ENCODE measurements at places on chromosomes 5 and 9.

- no peak for DNase-seq
These were observed 61.0 kb upstream of the BASP1 start for GRCh38 chr5:17156463-17156862.

DNA sequence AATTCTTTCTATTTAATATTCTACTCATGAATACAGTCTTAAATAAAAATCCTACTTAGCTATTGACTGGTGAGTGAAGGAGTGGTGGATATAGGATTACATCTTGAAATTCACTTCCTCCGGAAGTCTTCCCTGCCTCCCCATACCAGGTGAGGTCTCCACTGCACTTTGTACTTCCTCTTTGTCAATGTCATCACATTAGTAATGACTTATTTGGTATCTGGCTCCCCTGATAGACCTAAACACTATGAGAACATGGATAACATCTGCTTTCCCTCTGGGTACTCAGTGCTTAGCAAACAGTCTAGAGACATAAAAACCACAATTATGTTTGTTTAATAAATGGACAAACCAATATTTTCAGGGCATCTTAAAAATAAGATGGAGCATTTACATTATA, 532.1 kb downstream of the PDE4D start:
- DNase-seq: no peak

GRCh38 chr5:30279237-30279636, 914.2 kb upstream of the CDH6 start:
- peak; percentile 64 for DNase-seq

GRCh38 chr9:112051812-112052211, 123.3 kb downstream of the SUSD1 start:
- DNase-seq: no peak

- DNase-seq: no peak
These were observed 105.6 kb downstream of the VCAN start for GRCh38 chr5:83577036-83577636.

DNA sequence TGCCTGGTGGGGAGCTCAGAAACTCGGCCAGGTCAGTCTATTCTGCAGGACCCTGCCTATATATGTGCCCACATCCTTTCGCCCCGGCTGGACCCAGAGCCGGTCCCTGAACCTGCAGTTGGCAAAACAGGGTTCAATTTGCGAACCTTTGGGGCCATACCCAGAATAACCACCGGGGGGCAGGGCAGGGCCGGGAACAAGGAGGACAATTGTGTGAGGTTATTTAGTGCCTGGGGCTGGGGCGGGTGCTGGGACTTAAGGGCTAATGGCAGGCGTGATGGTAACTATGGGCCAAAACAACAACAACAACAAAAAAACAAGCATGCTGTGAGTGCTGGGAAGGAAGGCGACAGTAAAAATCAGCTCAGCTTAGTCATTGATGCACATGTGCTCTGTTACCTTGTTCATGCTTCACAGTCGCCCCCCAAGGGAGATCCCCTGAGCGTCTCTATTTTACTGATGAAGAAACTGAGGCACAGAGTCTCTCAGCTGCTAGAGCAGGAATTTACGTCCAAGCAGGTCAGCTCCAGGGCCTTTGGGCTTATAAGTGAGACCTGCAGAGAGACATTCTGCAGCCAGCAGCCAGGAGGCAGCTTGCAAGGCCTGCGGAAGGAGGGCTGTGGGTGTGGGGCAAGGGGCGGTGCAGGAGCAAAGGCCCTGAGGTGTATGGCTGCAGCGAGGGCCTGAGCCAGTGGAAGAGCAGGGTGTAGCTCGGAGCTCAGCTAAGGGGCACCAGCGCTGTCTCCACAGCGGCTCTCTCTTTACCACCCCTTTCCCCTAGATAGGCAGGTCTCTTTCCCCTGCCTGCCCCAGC, 106.0 kb downstream of the PHF2 start:
- DNase-seq: peak; percentile 63

DNA sequence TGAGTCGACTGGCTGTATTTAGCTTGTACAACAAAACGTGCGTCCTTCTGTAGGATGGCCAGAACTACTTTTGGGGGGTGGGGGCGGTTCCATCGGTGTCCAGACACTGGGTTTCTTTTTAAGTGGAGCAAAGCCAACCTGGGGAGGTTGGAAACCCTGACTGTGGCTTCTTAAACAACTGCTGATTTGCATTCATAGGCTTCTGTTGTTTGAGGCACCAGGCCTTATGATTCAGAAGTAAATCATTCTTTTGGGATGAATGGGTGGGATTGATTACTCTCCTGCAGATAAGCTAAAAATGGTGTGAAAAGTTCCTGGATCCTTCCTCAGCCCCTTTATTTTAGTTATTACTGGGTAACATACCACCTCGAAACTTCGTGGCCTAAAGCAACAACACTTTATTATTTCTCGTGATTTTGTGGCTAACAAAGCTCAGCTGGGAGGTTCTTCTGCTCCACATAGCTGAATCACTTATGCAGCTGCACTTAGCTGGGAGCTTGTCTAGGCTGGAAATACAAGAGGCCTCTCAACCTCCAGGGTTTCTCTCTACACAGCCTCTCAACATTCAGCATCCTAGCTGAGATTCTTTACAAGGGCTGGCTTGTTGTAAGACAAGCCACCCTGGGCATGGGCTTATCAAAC, 12.2 kb upstream of the SMIM32 start:
- no peak for DNase-seq

DNA sequence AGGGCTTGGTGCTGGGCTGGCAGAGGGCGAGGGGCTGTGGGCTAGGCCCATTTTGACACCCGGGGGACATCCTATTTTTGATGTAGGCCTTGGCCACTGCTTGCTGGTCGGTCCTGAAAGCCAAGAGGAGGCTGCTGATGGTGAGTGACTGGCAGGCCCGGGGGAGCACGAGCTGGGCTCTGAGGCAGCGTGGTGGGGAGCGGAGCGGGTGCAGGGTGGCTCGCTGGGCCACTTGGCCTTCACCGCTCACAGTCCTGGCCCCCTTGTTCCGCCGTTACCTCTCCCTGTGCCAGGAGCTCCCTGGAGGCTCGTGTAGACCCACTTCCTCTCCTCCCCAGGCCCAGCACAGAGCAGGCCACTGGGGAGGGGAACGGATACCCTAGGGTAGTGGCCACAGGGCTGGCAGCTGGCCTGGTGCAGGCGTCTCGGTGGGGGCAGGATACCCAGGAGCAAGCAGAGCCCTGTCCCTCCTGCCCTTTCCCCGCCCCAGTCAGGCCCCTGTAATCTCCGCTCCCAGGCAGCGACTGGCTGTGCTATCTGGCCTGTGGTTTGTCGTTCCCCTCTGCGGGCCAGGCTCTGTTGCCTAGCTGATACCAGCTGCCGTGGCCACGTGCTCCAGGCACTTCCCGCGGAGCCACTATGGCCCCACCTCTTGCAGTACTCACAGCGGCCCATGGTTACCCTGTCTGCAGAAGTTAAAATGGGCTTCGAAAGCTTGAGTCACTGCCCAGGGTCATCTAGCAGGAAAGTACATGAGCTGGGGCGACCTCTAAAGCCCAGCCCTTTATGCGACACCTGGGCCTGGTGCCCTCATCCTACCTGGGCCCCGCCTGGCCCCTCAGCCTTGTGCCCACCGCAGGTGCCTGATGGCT, 11.7 kb upstream of the DOLPP1 start:
- no peak for DNase-seq

DNA sequence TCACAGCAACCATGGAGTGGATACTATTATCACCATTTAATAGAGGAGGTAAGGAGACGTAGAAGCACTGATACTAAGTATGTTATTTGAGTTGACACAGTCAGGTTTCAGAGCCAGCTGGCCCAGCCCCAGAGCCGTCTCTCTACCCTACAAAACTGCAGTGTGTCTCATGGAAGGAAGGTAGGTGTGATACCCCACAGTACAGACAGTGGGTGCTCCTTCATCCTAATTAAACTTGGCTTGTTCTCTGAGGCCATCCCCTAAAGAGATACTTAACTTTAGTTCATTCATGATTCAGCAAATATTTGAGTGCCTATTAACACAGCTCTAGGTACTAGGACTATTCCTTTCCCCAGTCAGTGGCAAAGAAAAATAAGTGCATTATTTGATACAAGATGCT, 22.6 kb downstream of the PIP5K1B start:
- DNase-seq: no peak

GRCh38 chr9:133261103-133261752, 13.8 kb downstream of the ABO start:
- no peak for DNase-seq

- no peak for DNase-seq
These were observed 19.7 kb upstream of the MLLT3 start for GRCh38 chr9:20642045-20642444.

DNA sequence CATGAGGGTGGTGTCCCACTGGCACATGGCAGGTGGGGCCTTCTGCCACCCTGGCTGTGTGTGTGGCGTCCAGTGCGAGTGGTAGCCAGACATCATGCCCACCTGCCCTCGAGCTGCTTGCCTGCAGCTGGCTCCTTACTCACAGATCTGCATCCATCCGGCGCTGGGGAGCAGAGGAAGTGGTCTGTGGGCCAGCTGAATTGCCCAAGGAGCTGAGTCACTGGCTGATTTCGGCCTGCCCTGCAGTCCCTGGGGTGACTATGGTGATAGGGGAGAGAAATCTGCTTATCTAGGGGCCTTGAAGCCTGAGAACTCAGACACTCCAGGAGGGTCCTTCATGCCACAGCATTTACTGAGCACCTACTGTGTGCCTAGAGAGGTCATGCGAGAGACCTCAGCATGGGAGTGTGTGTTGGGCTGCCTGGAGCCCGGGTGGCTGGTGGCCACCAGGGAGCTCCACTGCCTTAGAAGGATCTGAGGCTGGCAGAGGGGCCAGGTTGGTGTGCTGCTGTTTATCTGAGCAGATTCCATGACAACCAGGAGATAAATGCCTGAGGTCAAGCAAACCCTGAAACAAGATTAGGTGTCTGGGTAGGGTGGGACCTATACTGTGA, 57.1 kb downstream of the SLC22A5 start:
- peak; percentile 80 for DNase-seq

GRCh38 chr9:77305622-77306400, 128.5 kb downstream of the VPS13A start:
- no peak for DNase-seq

DNA sequence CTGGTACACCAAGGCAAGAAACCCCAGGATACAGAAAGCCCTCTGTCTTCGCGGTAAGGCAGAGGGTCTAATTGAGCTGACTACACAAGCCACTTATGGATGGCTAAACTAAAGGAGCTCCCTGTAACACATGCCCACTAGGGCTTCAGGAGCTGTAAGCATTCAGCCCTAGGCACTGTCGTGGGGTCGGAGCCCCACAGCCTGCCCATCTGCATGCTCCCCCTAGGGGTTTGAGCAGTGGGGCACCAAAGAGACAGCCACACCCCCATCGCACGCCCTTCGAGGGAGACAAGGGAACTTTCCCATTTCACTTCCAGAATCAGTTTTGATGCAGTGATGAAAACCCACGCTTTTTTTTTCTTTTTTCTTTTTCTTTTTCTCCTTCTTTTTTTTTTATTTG, 11.0 kb upstream of the MTMR12 start:
- no peak for DNase-seq

DNA sequence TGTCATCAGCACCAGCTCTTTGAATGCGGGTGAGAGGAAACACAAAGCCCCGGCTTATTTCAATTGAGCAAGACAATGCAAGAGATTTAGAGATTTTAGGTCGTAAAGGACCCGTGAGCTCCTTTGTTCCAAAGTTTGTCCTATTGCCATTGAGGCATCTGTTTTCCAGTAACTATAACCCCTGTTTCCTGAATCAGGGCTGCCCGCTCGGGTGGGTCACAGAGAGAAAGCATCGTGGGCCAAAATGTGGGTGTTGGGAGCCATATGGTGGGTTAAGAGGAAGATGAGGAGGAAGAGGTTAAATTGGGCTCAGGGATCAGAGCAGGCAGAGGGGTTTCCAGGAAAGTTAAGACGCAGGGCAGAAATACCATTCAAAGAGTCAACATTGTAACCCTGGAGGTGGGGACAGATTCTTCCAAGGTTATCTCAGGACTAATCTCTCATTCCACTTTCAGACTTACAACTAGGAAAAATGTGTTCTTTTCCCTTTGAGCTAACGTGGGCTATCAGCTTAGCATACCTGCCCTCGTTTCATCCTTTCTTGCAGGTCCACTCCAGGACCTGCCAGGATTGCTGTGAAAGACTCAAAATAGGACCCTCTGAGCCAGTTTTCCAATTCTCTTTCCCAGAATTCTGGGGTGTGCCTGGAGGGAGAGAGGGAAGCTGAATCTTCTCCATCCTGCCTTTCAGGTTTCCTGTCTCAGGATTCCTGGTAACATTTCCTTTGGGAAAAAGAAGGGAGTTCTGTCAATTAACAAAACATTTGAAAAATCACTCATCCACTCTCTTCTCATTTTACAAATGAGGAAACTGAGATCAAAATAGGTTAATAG, 95.5 kb upstream of the TAF11L2 start:
- DNase-seq: no peak

DNA sequence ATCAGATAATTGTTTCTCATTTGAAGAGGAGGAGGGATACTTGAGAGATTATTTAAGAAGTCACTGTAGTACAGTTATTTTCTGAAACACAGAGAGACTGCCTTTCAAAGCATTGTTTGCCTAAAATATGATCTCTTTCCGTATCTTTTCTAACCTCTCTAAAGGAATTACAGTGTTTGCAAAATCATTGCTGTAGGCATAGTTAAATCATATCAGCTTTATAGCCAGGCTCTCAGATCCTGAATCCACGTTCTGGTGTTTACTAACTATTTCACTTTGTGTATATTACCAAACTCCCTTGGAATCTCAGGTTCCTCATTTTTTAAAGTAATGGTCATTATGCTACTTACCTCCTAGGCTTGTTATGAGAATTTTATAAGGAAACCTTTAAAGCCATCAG, 1151.6 kb upstream of the CDH9 start:
- no peak for DNase-seq

DNA sequence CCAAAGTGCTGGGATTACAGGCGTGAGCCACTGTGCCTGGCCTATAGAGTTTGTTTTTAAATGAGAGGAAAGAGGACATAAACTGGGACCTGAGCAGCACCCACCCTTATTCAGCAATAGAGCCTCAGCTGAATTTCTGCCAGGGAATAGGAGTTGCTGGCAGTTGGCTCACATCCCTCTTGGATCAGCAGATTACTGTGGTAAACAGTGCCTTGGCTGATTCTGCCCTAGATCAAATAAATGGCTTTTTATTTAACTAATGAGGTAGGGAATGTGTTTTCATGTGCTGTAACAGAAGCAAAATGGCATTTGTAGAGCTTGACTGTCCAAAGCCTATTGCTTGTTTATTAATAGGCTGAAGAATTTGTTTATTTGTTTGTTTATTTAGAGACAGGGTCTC, 2.1 kb downstream of the ARHGEF37 start:
- DNase-seq: no peak

GRCh38 chr9:101814064-101814463, 75.6 kb upstream of the GRIN3A start:
- DNase-seq: no peak

All from HTR-8/SVneo (cell line).